ENCODE measurements at places on chromosomes 1 and 21.

DNA sequence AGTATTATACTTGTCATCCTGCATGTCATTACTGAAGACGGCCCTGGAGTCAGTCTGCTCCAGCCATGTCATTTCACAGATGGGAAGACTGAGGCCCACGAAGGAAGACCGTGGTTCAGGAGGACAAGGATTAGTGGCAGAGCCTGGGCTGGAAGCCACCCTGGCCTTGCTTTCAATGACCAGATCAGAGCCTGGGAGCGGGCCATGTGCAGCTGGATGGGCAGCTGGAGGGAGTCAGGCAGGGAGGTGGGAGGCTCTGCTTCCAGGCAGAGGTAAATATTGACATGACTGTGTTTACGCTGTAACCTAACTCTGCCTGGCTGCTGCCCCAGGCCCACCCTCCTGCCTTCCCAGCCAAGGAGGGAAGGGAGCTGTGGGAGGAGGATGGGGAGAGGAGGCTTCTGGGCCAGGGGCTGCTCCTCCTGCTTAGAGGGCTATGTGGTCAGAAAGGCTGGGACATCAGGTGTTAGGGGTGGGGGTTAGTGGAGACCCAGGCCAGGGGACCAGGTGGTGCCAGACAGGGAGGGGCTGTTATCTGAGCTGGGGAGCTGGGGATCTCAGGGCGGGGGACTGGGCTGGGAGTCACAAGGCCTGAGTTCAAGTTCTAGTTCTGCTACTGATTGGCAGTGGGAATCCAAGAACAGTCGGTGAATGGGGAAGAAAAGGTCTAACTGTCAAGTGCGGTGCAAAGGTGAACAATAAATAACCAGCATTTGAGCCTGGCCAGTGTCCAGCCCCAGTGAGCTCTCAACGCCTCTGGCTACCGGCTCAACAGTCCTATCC lies 48.5 kb upstream of the ECE1 start:
- DNase-seq = no peak

DNA sequence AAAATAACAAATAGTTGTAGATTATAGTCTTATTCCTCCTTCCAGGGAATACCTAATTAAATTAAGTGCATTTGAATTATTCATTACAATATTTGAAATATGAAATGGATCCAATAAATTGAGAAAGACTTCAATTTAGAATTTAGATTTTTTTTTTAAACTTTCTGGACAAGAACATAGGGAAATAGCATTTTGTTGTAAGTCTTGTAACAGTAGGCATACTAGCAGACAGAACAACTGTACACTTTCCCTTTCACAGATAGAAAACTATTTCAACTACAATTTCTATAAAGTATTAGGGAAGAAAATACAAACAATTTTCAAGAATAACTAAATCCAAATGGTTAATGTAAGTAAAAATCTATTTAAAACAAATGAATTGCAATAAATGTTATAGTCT lies 577.5 kb downstream of the USP25 start:
- DNase-seq = no peak

DNA sequence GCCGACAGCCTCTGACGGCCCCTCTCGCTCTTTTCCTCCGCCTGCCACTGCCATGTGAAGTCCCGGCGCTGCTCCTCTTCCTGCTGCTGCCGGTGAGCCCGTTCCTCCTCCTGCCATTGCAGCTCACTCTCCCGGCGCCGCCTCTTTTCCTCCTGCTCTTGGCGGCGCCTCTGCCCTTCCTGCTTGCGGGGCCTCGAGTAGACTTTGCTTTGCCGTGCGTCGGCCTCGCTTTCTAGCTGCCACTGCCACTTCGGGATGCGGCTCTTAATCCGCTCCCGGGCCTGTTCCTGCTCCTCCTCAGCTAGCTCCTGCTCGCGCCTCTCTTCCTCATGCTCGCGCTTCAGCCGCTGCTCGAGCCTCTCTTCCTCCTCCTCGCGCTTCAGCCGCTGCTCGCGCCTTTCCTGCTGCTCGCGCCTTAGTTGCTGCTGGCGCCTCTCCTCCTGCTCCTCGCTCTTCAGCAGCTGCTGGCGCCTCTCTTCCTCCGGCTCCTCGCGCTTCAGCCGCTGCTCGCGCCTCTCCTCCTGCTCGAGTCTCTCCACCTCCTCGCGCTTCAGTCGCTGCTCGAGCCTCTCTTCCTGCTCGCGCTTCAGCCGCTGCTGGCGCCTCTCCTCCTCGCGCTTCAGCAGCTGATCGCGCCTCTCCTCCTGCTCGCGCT lies 4.3 kb downstream of the TCHH start:
- DNase-seq = no peak

DNA sequence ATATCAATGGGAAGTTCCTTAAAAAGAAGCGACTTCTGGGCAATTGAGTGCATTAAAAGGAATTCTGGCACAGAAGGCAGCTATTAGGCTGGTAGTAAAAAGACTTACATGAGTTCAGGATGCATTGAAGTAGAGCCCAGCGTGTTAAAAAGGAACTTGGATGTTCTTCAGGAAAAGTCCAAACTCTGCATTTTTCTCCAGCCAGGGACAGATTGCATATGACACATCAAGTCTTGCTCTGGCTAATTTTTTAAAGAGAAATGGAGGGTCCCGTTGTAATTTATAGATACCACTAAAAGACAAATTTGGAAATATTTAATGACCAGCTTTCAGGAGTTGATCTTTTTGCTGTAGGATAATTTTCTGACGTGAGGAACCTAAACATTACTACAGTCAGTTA lies 1.2 kb downstream of the TPRG1L start:
- no peak for DNase-seq

- no peak for DNase-seq
Measured at GRCh38 chr1:157646144-157646543, 48.3 kb upstream of the FCRL4 start.

- DNase-seq = no peak
Measured at GRCh38 chr1:44405031-44405797, at the start of gene RNF220. Gene RNF220 (plus strand): TSS chr1:44405255.

GRCh38 chr1:197649188-197649587 lies 126.1 kb downstream of the DENND1B start:
- DNase-seq = no peak

DNA sequence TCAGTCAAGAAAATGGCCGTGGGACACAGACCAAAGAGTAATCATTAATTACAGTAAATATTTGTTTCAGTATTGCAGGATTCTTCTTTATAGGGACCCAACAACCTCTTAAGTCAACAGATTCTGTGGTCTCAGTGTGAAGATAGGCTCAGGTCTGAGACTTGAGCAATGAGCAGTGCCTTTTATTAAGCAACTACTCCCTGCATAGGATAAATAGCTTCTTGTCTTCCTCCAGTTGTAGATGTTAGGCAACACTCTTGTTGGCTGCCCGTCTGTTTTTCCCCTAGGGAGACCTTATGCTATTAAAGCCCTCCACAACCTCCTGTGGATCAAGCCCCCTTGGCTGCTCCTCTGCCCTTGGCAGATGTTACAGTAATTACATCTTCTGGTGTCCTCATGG lies 1.8 kb upstream of the OMA1 start:
- no peak for DNase-seq

GRCh38 chr1:92882819-92883218 lies 51.0 kb downstream of the RPL5 start:
- no peak for DNase-seq

GRCh38 chr1:47444562-47445465 lies 7.0 kb downstream of the FOXD2 start:
- no peak for DNase-seq

DNA sequence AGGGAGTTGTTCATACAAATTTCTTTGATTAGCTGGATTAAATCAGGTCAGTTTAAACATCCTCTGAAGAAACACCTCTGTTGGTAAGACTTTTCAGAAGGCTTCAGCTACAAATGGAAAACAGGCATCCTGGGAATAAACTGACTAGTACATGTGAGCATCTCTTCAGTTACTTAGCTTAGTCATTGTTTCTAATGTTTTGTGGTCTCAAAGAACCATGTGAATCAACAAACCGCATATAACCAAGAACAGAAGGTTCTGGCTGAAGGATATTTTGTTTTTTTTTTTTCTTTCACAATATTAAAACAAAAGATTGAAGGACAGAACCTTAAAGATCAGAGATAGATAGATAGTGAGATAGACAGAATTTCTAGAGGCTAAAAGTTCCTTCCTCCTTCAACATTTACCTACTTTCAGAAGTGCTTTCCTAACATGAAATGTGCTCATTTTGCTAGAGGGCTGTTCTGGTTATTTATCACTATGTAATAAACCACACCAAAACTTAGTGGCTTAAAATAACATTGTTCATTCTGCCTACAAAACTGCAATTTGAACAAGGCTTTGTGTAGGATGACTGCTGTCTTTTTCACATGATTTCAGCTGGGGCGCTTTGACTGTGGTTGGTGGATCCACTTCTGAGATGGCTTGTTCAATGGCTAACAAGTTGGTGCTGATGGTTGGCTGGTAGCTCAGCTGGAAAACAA lies 119.8 kb upstream of the PTGFR start:
- no peak for DNase-seq

- DNase-seq = no peak
Measured at GRCh38 chr1:206727981-206728696, 42.4 kb upstream of the IL19 start.

DNA sequence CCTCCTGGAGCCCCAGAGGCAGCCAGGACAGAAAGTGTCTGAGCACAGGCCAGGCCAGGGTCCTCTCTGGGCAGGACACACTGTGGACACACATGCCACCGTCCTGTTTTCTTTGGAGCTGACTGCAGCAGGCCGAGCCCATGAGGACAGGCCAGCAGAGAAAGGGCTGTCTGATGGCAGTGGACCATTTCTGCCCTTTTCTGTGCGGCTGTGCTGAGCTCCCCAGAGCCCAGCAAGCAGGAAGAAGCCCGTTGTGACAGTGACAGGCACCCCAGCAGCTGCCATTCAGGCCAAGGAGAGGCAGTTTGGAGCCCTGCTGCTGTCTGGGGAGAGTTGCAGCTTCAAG lies 115.8 kb upstream of the ARHGEF16 start:
- DNase-seq = no peak

DNA sequence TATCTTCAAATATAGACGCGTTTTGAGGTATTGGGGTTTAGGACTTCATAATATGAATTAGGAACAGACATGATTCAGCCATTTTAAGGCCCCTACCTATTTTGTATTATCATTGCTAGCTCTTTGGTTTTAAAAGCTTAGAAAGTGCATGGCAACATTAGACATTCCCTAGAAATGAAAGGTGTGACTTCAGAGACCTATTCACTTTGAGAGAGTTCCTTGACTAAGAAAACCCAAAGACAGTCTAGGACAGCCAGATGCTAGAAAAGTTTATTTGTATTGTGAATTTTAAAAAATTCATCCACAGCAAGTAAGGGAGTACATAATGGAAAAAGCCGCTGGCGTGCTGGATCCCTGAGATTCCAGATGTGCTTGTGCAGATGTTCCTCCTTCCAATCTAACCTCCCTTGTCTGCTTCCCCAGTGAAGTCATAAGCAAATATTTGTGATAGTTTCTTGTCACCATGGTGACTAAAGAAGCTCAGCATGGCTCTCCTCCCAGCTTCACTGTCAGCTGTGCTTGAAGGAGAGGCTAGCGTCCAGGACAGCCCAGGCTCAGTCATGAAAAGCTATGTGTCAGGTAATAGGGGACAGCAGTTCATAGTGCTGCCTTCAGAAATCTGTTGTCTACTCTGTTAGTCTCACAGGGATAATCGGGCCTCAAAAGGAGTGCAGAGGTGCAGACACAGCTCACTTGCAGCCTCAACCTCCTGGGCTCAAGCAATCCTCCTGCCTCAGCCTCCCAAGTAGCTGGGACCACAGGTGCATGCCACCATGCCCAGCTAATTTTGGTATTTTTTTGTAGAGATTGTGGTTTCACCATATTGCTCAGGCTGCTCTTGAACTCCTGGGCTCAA lies 34.8 kb downstream of the KPNA6 start:
- no peak for DNase-seq

- DNase-seq = no peak
Measured at GRCh38 chr21:39221997-39222486, 38.8 kb upstream of the PSMG1 start.

DNA sequence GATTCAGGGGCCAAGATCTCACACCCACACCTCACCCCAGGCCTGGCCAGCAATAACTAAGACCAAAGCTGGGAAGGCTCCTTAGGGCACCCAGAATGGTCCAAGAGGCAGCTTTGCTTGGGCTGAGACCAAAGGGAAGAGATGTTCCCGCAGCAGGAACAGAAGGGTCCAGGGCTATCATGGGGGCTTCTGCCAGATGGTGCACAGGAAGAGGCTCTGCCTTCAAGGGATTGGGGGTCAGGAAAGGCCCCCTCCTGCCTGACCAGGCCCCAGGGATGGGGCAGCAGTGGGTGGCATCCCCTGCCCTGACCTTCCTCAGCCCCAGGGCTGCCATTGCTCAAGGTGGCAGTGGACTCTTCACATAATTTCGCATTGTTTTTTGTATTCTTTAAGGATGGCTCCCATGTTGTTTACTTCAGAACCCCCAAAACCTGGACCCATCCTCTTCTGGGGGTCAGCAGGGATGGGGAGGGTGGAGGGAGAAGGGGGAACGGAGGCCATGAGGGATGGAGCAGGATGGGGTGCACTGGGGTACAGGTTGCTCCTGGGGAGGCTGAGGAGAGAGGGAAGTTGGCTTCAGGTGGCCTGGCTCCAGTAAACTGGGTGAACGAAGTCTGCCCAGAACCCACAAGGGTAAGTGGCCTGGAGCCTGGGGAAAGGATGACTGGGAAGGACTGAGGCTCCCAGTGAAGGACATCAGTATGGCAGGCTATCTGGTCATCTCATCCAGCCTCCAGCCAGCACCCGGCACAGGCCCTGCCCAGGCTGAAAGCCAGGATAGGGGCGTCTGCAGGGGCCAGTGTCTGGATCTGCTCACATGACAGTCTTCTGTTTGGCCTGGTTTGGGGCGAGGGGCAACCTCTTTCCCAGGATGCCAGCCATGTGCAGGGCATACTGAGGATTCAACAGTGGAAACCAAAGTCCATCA lies 2.6 kb upstream of the NADK start:
- DNase-seq = no peak

DNA sequence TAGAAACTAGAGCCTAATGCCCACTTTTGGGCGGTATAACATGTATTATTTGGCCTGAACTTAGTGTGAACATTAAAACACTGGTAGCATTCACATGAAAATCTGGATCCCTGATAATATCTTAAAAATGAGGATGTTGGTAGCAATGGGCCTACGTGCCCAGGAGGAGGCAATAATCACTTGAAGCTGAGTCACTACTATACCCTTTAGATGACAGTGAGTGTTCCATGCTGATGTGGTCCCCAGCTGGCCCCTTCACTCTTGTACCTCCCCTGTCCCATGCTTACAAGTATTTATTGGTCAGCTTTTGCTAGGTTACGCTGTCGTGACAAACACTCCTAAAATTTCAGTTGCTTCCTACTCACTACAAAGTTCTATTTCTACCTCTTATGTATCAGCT lies 23.0 kb upstream of the POU2F1 start:
- DNase-seq = no peak

DNA sequence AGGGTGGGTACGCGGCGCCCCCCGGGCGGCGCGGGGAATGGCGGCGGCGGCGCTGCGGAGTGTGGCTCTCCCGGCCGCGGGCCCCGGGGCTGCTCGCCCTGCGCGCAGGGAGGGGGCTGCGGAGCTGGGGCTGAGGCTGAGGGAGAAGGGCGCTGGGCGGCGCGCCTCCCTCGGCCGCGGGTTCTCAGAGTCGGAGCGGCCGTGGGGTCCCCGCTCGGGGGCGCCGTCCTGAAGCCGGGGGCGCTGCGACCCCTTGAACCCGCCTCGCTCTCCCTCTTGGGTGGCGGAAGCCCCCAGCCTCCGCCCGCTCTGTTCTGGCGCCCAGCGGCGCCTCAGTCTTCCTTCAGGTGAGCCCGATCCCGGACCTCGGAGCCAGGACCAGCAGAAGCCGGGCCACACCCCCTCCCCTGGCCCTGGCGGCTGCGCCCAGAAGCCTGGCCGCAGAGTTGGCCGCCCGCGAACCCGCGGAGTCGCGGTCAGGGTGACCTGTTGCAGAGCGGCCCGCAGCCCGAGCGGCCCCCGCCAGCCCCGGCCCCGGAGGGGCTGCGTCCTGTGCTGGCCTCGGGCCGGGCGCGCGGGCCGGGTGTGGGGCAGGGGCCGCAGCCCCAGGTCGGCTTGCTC lies 532 bp downstream of the RALGPS2 start:
- no peak for DNase-seq
